ENCODE measurements at places on chromosomes 3 and 15.
A peak's percentile ranks its signal among the peaks of the same experiment; 100 is the strongest.

GRCh38 chr3:53145713-53146080, 15.3 kb upstream of the PRKCD start:
- no peak for DNase-seq

GRCh38 chr3:130826516-130827182, 67.2 kb upstream of the ATP2C1 start:
- no peak for DNase-seq

DNA sequence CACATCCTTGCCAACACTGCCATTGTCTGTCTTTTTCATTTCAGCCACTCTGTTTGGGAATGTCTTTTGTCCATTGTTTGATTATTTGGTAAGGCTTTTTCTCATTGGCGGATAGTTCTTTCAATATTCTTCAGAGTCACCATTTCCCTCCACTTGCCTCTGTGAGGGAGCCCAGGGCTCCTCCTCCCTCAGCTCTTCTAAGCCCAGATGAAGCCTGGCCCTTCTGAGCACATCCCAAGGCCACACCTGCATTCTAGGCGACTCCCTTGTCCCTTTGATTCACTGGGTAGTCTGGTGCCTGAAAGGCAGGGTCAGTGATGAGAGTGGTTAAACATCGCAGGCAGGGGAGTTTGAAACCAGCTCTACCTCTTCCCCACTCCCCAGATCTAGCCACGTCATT, 12.4 kb upstream of the LTF start:
- no peak for DNase-seq

DNA sequence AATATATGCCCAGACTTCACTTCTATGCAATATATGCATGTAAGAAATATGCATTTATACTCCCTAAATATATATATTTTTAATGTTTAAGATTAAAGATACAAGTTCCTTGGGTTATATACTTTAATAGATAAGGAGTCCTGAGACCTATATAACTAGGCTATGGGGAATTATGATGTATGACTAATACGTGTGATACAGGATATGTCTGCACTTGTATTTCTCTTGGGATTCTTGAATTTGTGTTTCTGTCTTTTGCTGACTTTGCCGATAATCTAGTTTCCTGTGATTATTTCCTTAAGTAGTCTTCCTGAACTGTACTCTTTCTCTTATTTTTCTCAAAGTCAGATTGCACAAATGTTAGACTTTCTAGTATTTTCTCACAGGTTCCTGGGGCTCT, 109.6 kb downstream of the PIK3CB start:
- no peak for DNase-seq

GRCh38 chr15:62997441-62997840, 45.1 kb upstream of the TPM1 start:
- DNase-seq, result no peak

DNA sequence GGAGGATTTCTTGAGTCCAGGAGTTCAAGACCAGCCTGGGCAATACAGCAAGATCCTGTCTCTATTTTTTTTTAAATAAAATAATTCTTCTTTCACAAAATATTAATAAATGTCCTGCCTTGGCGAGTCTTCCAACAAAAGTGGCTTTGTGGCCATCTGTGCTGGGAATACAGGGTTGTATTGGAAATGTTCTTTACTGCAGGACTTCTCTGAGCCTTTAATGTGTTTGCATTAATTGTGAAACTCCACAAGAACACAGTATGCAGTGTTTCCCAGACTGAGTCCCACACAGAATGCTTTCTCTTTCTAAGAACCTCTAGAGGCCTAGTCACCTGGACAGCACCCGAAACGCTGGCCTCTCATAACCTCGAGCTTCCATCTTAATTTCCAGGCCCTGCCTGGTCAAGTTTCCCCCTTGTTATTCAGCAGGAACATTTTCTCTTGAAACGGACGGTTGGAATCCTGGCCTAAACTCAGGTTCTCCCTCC, 85.4 kb upstream of the ARRDC4 start:
- no peak for DNase-seq

GRCh38 chr3:196096382-196096953, 14.6 kb upstream of the TFRC start:
- no peak for DNase-seq

- no peak for DNase-seq
Measured at GRCh38 chr3:50609763-50610085, 1.9 kb downstream of the CISH start.

DNA sequence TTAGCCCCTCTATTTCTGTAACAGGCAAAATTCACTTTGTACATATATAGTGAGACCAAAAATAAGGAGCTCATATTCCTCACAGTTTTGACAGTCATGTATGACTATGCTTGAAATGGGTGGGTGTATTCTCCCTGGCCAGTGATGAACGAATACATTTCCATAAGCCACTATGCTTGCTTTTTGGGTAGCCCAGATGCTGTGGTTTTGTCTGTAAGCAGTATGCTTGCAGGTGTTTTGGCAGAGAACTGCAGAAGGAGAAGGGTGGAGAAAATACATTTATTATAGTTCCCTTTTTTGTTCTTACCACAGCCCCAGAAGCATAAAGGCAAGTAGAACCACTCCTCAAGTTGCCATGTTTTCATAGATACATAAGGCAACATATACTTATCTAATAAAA, 131.2 kb downstream of the RBMS3 start:
- DNase-seq, result peak; percentile 29

- no peak for DNase-seq
Measured at GRCh38 chr3:139455206-139455605, 21.1 kb downstream of the RBP2 start.

GRCh38 chr15:79682285-79682684, 214.5 kb downstream of the MTHFS start:
- DNase-seq, result peak; percentile 9

DNA sequence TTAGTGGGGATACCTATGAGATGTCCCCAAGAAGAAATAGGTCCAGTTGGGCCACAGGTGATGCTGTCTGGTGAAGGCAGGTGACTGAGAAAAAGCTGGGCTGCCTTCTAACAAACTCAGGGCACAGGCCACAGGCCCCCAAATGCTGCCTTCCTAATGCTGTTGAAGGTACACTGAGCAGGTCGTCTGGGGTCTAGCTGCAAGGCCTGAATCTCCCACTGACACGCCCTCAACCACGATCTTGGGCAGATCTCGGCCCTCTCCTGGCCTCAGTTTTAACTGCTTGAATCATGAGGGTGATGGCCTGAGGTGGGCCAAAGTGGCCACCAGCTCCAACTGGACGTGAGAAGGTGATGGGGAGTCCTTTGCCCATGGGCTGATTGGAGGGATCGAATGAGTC, 2.1 kb upstream of the ACSBG1 start:
- no peak for DNase-seq

DNA sequence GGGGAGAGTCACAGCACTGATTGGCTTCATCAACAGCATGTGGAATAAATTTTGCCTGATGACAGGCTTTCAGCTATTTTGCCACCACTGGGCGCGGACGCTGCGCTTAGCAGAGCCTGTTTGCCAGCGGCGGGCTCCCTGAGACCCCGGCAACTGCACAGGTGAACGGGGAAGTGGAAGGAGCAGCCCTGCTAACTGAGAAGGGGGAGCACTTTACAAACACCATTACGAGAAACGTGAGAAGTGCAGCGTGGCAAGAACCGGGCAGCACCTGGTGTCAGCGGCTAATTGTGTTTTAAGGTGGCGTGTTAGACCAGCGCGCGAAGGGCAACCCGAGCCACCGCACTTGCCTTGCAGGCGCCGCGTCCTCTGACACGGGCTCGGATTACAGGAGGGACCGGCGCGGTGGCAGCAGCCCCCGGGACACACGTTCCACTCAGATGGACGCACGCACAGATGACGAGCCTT, 307.8 kb upstream of the ARRDC4 start:
- peak; percentile 49 for DNase-seq

DNA sequence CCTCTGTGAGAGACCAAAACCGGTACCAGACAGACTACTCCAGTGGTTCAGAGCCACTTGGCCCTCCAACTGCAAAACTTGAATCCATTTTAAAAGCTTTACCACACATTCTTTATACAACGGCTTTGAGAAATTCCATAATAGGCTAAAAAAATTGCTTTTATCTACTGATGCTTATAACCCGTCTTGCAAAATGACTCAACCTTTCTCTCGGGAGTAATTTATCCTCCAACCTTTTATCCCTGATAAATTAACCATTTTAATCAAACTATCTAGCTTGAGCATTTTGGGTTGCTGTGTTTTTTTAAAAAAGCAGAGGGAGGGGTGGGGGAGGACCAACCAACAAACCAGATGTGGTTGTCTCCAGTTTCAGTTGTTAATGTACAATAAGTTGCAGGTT, 275.7 kb upstream of the LRTM1 start:
- DNase-seq, result no peak

- no peak for DNase-seq
Measured at GRCh38 chr3:55074796-55075195, 146.9 kb upstream of the LRTM1 start.

DNA sequence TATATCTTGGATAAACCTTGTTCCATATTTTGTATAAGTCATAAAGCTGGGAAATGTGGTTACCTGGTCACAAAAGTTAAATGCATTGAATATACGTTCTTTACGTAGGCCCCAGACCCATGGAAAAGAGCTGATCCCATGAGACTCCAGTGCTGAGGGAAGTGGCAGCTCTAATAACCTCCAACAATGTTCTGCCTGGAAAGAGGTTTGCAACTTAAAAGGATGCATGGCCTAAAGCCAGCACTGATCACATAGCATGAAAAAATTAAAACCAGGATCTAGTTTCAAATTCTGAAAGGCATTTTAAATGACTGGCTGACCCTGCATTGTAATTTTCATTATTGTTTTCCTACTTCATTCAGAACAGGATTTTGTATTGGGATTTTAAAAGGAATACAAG, 27.9 kb upstream of the STRIT1 start:
- DNase-seq, result peak; percentile 2

DNA sequence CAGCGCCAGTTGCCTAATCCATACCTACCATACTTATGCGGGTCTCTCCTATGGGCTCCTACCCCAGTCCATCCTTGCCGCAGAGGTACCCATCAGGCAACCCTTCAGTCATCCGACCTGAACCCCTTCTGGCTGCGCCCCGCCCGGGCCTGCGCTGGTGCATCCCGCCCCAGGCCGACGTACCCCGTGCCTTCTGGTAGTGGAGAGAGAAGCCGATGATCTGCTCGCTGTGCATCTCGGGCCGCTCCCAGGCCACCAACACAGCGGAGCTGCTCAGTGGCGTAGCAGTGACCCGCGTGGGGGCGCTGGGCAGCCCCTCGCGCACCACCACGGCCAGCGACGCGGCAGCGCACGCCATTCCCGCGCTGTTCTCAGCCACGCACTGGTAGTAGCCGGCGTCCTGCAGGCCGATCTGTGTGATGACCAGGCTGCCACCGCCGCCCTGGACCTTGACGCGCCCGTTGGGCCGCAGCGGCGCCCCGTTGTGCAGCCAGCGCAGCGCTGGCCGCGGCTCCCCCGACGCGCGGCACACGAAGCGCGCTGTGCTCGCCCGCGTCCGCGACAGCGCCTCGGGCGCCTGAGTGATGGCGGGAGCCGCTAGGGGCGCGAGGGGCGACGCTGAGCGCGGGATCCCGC, 17.9 kb upstream of the IGDCC3 start:
- DNase-seq, result no peak

GRCh38 chr3:124115279-124115678, 123.4 kb upstream of the ROPN1 start:
- no peak for DNase-seq

DNA sequence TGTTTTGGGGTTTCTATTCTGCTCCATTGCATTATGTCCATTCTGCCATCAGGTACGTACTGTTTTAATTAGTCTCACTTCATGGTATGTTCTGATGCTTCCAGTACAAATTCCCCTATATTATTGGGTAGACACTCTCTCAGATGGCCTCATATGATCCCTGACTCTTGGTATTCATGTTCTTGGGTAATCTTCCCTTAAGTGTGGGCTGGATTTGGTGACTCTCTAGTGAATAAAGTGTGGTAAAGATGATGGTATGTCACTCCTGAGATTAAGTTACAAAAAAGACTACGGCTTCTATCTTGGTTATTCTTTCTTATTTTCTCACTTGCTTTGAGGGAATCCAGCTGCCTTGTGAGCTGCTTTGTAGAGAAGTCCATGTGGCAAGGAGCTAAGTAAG, 89.6 kb upstream of the TBC1D5 start:
- DNase-seq, result no peak

- DNase-seq, result peak; percentile 86
Measured at GRCh38 chr15:66170042-66170441, 83.5 kb downstream of the MEGF11 start.

DNA sequence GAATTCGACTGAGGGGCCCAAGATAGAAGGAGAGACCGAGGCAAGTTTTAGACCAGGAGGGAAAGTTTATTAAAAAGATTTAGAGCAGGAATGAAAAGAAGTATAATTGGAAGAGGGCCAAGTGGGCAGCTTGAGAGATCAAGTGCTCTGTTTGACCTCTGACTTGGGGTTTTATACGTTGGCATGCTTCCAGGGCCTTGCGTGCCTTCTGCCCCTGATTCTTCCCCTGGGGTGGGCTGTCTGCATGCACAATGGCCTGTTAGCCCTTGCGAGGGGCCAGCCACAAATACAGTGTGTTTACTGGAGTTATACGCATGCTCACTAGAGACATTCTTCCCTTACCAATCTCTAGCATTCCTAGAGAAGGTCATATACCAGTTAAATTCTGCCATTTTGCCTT, 70.7 kb upstream of the LARS2 start:
- no peak for DNase-seq

DNA sequence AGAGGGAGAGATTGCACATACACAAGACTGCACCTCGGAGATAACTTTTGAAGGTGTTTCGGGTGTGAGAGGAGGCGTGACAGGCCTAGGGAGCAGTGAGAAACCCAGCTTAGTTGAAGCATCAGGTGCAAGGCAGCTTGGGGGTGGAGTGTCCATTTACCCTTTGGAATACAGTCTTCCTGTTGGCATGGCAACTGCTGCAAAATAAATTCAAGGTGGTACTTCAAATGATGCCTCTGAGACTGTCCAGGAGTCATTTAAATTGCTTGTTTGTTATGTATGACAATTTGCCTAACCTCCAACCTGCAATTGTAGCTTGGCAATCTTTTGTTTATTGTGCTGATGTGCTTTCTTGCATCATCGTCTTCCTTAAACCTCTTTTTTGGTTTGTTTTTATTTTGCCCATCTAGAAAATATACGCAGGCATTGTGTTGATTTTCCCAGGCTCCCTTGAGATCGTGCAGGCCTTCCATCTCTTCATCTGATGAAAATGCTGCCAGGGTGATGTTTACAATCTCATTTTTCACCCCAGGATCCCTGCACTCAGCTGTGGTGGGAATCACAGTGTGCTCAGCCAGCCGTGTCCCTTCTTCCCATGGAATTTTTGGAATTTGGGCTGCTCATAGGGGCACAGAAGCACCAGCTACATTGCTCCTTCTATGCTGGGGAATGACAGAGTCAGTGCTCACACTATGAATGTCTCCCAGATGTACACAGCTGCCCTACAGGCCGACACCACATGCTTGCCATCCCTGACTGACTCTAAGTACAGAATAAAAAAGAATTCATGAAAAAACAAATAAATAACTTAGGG, 583.1 kb upstream of the CFAP20DC start:
- DNase-seq, result peak; percentile 29

DNA sequence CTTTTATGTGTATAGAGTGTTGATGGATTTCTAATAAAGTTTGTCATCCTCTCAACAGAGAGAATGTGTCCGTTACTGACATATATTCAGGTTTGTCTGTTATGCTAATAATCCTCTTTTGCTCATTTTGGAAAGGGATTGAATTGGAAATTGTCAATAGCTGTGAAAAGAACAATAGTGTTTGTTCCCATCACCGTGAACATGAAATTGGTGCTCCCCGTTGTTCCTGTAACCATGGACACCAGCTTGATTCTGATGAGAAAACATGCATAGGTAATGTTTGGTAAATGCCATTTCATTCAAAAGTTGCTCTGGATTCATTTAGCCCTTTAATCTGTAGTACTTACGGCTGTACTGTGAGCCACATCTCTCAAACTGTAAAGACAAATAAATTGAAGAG, 707.0 kb upstream of the GOLIM4 start:
- DNase-seq, result no peak
